Activated CD8-positive, alpha-beta memory T cell treated with anti-CD3 and anti-CD28 coated beads, Interleukin-2, amount 50 U/mL, for 4 hours (primary cell): ENCODE measurements at places on chromosomes 2 and 18.

DNA sequence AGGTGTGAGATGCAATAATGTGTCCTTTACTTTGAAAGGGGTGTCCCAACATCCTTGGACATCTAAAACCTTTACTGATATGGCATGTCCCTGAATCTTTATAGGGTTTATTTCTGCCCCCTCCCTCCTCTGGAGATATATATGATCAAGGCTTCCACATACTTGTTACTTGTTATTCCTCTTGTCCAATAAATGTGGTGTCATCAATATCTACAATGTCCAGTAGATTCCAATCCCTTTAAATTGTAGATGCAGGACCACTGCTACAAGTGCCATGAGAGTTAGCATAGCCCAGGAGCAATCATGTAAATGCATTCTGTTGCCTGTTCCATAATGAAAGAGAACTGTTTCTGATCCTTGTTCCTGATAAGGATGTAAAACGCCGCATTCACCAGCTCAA lies 479.7 kb upstream of the MEIS1 start:
- no peak for DNase-seq

GRCh38 chr18:45525301-45525700 lies 90.0 kb upstream of the SLC14A2 start:
- no peak for DNase-seq

- no peak for DNase-seq
Observed at GRCh38 chr2:16650287-16651249, 15.1 kb downstream of the CYRIA start.

DNA sequence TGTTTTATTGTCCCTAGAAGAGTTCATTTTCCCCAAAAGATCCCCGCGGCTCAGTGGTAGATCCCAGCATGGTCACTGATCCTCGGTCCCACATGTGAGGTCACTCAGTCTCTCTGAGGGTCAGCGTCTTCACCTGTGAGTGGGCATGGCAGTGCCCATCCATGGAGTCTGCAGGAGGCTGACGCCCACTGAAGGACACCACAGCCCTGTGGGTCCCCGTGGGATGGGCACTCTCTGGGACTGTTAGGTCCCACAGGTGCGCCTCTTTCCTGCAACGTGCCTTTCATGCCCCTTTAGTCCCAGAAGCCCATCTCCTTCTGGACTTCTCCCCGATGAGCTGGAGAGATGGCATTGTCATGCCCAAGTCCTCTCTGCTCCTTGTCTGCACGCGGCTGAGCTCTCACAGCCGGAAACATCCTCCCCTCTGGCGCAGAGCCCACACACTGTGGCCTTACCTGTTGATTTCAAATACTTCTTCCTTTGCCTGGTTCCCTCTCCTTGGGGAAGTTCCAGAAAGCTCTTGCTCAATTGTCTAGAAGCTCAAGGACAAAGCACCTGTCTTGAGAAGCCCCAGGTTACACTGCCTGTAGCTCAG lies 75.9 kb downstream of the PTGR3 start:
- DNase-seq, result no peak

GRCh38 chr2:162212366-162212765 lies 30.9 kb downstream of the FAP start:
- DNase-seq, result no peak

- no peak for DNase-seq
Observed at GRCh38 chr2:88818381-88818780, 126.9 kb downstream of the RPIA start.

DNA sequence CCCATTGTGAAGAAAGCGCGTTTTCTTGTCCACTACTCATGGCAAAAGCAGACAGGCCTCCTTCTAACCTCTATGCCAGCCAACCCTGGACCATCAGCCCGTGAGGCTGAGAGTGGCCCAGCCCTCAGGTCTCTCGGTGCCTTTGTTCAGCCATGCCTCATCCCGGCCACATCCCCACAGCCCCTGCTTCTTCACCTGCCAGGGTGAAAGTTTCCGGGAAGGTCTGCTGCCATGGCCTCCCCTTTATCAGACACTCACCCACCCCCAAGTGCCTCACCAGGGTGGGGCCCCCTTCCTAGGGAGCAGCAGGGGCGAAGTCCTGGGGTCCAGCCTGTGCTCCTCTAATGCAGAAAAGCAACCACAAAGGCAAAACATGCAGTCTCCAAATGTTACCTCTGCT lies 478.4 kb upstream of the SALL3 start:
- no peak for DNase-seq

DNA sequence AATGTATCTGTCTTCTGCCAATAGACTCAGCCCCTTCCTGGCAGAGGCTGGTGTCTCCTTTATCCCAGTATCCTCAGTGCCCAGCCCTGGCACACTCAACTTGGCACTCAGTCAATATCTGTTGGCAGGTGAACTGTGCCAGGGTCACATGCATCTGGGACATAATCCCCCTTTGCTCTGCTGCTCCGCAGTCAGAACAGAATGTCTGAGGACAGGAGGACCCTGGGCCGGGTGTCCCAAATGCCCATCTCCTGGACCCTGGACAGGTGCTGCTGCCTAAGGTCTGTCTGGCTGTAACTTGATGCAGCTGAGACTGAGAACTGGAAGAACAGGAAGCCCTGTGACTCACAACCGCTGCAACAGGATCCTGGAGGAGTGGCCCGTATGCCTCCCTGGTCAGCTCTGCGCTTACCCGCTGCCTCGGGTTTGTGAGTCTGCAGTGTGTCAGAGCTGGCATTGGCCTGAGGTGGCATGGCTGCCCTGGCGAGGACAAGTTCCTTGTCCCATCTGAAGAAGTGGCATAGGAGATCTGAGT lies 11.4 kb downstream of the HK2 start:
- DNase-seq, result no peak

DNA sequence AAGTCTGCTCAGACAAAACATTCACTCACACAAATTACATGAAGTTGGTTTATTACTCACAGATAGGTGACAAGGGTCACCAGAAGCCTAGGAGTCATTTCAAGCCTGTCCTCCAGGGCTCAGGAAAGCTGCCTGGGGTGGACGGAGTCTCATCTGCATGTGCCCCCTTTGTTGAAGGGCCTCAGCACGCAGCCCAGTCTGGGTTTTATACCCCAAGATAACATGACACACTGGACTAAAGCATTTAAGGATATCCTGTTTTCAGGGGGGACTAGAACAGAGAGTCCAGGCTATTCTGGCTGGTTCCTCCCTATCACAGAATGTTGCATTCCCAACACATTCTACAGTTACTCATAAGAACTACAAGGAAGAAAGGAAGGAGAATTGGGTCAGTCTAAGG lies 164.7 kb downstream of the MREG start:
- DNase-seq, result no peak

GRCh38 chr2:59217360-59217759 lies 976.2 kb upstream of the FANCL start:
- DNase-seq, result no peak
